ENCODE measurements at places on chromosomes 5 and 9.
A peak's percentile ranks its signal among the peaks of the same experiment; 100 is the strongest.

DNA sequence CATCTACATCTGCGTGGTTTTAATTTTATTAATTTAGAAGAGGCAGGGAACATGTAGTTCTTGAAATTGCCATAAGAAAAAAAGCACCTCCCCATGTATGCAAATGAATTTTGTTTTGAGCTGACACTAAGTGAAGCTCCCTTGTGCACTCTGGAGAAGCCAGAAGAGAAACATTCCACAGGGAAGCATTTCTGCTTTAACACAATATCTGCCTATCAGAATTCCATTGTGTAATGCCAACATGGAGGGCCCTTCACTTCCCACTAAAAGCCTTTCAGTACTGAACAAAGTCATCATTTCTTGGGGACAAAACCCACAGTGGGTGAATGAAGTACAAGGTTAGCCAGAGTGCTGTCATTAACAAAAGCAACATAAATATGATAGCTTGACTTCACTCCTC is 59.7 kb downstream of the PRELID2 start:
- no peak for DNase-seq

GRCh38 chr9:114200721-114201300 is 45.5 kb downstream of the COL27A1 start:
- DNase-seq, result no peak

DNA sequence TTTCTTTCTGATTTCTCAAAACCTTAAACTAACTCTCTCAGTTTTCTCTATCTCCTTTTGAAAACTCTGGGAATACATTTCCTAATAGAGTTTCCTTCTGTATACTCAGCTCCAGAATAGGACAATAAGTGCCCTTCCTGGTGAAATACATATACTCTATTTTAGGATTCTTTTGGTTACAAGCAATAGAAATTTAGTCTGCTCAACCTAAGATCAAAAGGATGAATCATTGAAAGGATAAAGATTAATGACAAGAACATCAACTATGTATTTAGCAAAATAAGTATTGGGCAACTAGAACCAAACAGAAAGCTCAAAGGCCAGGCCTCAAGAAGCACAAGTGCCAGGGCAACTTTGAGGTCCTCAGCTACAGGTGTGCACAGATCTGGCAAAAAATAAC is 127.1 kb downstream of the ADAMTSL1 start:
- DNase-seq, result no peak

DNA sequence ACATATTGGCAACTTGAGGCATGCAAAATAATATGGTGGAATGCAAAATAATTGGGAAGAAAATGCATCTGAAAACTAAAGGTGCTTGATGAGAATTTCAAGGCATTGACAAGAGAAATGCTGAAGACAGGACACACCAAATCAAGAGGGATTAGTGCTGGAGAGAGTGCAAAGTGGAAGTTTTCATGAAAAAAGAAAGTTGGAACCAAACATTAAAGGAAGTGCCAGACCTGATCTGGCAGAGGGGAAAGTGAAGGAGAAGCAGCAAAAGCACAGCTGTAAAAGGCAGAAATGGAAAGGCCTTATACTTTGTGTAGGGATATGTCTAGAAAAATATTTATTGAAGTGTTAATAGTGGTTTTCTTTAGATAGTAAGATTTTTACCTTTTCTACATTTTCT is 35.3 kb upstream of the FYB1 start:
- no peak for DNase-seq

DNA sequence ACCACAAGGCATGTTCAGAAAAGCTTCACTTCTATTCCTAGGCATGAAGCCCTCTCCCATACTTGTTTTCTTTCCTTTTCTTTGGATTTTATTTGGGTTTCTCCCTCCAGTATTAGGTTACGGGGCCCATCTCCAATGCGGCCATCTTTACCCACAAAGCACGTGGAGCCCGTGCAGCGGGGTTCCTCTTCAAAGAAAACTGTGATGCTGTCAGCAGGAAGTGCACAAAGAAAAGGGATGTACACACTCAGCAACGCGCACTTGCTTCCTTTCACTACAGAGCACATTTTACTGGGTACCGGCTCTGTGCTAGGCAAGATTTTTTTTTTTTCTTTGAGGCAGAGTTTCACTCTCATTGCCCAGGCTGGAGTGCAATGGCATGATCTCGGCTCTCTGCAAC is 106.6 kb downstream of the COL23A1 start:
- no peak for DNase-seq

- DNase-seq, result no peak
Observed at GRCh38 chr5:59020611-59021285, 437.9 kb downstream of the RAB3C start.

DNA sequence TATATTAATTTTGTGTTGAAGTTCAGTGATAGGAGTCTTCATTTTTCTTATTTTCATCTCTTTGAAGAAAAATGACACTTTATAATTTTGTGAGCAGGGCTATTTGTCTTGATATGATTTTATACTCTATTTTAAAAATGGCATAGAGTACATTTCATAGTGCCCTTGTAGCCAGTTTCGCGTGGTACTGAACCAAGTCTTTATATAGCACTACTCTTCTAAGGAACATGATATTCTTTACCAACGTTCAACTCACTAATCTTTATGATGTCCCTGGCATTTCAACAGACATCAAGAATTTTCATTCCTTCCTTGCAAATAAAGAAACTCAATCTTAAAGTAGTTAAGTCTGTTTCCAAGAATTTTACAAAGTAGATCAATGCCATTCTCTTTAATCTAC is 41.5 kb upstream of the HOMER1 start:
- DNase-seq, result no peak

DNA sequence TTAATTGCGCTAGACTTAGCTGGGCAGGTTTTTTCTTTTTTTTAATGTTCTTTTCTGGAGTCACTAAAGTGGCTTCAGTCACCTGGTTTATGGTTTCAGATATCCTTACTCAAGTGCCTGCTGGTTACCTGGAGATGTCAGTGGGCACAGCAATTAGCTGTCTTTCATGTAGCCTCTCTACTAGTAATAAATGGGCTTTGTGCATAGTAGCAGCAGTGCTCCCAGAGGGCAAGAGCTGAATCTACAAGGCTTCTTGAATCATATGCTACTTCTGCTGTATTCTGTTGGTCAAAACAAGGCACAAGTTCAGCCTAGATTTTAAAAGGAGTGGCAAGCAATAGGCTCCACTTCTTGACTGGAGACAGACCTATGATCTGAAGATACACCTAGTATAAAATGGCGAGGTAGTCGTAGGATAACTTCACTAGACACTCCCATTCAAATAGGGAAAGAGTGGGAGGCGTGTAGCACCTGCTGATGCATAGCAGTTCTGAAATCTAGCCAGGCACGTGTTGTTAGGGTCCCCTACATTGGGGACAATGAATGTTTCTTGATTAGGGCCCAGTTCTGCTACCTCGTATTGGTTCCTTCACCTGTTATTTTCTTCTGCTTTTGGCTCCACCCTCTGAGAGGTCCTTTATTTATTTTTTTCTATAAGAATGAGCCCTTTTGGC is 7.0 kb downstream of the SCAMP1 start:
- no peak for DNase-seq

DNA sequence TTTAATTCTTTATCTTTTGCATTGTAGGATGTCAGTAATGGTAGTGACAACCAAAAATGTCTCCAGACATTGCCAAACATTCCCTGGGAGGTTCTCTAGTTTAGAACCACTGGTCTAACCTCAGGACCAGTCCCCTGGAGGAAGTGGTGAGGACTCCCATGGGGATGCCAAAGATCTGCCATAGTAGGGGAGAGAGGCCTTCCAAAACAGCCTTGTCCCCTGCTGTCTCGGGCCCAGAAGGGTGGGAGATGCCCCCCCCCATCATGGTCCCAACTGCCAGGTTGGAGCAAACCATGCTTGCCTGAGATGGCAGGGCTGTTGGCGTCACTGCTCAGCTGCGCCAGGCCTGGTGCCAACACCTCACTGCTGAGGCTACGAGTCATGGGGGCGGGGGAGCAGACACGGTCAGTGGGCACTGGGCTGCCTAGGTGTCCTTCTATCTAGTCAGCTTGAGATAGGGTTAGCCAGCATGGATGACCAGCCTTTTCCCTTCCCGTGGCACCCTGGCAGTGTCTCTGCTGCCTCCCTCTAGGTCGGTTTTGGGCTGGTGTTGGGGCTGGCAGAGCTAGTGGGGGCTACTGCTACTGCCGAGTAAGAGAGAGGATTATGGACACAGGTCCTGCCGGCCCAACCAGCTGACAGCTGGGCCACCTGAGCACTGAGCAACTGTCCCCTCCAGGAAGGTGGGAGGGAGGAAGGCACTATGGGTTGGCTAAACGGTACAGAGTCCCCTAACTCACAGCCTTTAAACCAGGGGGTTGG is 8.3 kb upstream of the CXXC5 start:
- DNase-seq, result no peak

- DNase-seq, result no peak
Observed at GRCh38 chr9:72207278-72207677, 58.0 kb downstream of the GDA start.

GRCh38 chr9:123368023-123368422 is 12.0 kb downstream of the CRB2 start:
- no peak for DNase-seq

DNA sequence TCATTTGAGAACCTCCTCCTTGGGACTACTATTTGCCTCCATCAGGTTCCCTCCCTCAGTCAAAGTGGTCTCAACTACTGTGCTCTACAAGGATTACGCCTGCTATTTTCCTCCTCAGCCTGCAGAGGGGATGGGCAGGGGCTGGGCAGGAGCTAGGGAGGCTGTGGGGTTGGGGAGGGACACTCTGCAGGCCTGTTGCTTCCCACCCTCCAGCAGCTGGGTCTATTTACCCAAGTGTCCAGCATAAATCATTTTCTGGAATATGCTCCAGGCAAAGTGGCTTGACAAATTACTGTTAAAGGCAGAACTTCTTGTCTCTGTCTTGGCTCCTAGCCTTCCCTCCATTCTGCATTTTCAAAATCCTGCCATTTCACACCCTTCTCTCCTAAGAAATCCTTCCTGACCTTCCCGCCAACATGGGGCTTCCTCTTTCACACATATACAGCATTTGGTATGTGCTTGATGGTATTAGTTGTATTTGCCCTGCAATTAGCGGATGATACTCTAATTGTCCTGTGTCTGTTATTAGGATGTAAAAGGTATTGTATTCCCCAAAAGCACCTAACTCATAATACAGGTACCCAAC is 106.7 kb downstream of the EFNA5 start:
- no peak for DNase-seq

DNA sequence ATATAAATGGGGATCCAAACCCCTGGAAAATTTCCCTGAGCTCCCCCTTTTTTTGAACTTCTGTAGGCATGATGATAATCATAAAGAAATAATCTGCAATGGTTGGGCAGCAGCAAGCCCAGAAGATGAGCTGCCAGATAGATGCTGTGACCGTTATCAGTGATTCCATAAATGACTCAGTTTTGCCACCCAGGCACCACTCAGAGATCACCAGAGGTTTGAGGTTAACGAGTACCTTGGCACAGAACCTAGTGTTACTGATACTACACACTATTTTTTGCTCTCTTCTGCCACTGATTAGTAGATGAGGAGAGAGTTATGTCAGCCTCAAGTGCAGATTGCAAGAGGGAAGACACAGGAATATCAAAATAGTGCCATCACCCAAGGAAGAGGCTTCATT is 199.3 kb upstream of the PTGER4 start:
- no peak for DNase-seq

DNA sequence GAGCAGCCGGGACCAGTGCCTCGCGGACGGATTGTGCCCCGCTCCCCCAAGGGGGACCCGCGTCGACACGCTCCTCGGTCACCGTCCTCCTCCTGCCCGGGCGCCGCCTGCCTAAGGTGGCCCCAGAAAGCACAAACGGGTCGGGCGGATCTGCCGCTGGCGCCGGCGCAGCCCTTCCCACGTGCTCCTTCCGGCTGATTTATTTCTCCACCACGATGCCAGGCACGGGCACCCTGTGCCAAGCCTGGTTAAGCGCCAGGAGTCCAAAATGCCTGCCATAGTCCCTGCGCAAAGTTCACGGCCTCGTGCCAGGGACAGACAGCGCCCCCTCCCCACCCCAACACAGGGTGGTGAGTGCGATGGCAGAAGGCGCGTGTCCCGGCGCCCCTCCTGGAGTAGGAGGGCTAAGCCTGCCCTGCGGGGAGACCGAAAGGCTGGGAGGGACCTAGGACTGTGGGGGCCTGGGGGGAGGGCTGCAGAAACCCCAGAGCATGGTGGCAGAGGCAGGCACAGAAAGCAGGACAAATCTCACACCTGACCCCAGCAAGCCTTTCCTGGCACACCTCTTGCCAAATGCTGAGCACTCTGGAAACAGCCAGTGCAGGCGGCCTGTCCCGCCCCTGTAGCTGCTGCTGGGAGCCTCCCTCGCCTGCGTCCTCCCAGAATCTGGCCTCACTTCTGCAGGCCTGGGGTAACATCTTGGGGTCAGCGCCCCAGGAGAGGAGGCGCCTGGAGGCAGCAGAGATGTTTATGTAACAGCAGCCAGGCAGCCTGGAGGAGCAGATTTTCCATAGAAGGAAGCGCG is 1.1 kb upstream of the NOTCH1 start:
- no peak for DNase-seq

DNA sequence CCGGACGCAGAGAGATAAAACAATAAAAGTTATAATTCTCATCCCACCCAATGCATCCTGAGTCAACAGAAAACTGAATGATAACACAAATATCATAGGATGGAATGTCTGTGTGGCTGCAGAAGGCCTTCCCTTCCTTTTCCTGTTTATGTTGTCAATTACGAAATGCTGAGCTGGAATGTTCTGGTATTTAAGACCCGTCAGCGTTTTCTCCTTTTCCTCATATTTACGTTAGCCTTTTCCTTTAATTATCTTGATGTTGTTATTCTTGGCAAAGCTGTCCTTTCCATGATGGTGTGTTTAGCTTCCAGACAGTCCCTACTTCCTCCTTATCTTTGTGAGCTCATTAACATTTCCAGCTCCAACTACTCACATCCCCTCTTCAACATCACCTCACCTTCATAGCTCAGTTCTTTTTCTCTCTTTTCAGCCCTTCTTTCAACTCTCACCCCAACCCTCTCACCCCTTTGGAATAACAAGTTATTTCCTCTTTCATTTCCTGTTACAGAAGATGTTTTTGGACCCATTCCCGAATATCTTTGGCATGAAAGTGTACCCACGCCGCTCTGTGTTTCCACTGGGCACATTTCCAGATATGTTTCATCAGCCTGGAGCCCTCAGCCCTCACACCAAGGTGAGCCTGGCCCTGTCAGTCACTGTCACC is 221.6 kb downstream of the NR2F1-AS1 start:
- peak; percentile 46 for DNase-seq

GRCh38 chr5:79005151-79005550 is 20.0 kb upstream of the ARSB start:
- no peak for DNase-seq

GRCh38 chr9:127835991-127836516 is 18.4 kb downstream of the ENG start:
- DNase-seq, result peak; percentile 54

DNA sequence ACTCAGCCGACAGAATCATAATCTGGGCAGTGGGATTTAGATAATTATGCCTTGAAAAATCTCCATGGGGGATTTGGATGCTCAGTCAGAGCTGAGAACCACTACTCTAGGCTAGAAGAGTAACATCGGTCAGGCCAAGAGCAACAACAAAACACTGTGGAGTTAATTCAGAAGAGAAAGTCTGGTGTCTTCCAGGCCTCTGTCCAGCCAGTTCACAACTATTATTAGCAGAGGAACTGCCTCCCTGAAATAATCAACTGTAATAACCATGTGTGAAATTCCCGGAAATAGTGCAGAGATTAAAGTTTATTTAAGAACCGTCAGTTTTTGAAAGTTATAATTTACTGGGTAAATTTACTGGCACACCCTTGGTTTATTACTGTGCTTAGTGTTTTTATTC is 8.2 kb upstream of the MARCHF3 start:
- DNase-seq, result no peak

Measured in AG09319 (cell line).